ENCODE measurements at places on chromosomes 2 and 18.

- H3K4me3 ChIP-seq, result no peak overlapping the region
- no peaks in the 10 kb centered on the region for H3K36me3 ChIP-seq
- no peak for DNase-seq
- no peak overlapping the region for H3K27ac ChIP-seq
- no peaks in the 10 kb centered on the region for H3K27me3 ChIP-seq
- no peaks in the 10 kb centered on the region for H3K4me1 ChIP-seq
Observed at GRCh38 chr18:40926679-40927078, 1028.4 kb upstream of the PIK3C3 start.

GRCh38 chr2:205047273-205047839 is 502.1 kb downstream of the PARD3B start:
- H3K4me1 ChIP-seq, result no peaks in the 10 kb centered on the region
- H3K36me3 ChIP-seq, result no peaks in the 10 kb centered on the region
- DNase-seq, result peak; percentile 66
- no peaks in the 10 kb centered on the region for H3K27me3 ChIP-seq
- no peak overlapping the region for H3K27ac ChIP-seq

DNA sequence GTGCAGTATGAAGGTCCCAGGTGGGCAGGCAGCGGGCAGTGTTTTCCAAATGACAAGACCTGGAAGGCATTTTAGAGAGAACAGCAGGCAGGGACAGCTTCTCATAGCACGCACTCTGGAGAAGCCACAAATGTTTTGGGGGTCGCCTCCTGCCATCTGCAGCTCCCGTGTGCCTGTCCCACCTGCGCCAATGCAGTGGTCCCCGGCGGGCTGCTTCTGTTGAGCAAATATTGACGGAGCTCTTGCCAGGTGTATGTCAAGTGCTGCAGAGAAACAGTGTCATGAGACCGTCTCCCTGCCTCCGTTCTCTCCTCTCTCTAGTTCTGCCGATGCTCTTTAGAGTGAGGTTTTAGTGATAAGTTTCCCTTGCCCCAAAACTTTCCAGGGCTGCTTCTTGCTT is 174.8 kb downstream of the LDLRAD4 start:
- peak; percentile 36 for DNase-seq
- H3K36me3 ChIP-seq, result no peaks in the 10 kb centered on the region
- H3K4me3 ChIP-seq, result no peak overlapping the region
- H3K27ac ChIP-seq, result no peak overlapping the region
- no peaks in the 10 kb centered on the region for H3K4me1 ChIP-seq

- no peak overlapping the region for H3K27ac ChIP-seq
- H3K27me3 ChIP-seq, result no peaks in the 10 kb centered on the region
- H3K4me3 ChIP-seq, result no peak overlapping the region
- no peaks in the 10 kb centered on the region for H3K36me3 ChIP-seq
- DNase-seq, result no peak
Observed at GRCh38 chr2:36487947-36488346, 110.0 kb downstream of the FEZ2 start.

GRCh38 chr2:175568109-175568730 is 386.7 kb upstream of the ATP5MC3 start:
- H3K27me3 ChIP-seq, result no peaks in the 10 kb centered on the region
- no peaks in the 10 kb centered on the region for H3K36me3 ChIP-seq
- no peak overlapping the region for H3K4me3 ChIP-seq
- no peak overlapping the region for H3K27ac ChIP-seq
- no peaks in the 10 kb centered on the region for H3K4me1 ChIP-seq

- no peaks in the 10 kb centered on the region for H3K36me3 ChIP-seq
- H3K27ac ChIP-seq, result no peak overlapping the region
- H3K27me3 ChIP-seq, result no peaks in the 10 kb centered on the region
- DNase-seq, result no peak
- no peaks in the 10 kb centered on the region for H3K4me1 ChIP-seq
Observed at GRCh38 chr2:28970464-28971160, 10.5 kb upstream of the TOGARAM2 start.

DNA sequence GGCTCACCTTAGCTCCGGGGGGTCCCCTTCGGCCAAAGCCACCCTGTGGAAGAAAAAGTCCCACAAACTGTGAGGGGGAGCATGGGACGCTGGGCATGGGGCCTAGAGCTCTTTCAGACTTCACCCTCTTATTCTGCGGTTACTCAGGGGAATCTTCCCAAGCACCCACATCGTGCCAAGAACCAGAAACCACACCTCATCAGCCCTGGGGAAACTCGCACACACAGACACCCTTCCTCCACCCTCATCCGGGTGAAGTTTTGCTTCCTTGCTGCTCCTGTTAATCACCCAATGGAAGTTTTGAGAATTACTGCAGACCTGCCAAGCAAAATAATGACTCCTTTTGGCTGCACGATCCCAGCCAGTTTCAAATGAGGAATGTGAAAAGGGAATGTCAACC is 59.1 kb downstream of the COL6A3 start:
- H3K4me3 ChIP-seq, result no peak overlapping the region
- H3K4me1 ChIP-seq, result peaks cover 15% of the 10 kb centered on the region
- no peak for DNase-seq
- H3K27me3 ChIP-seq, result no peaks in the 10 kb centered on the region
- no peaks in the 10 kb centered on the region for H3K36me3 ChIP-seq
- H3K27ac ChIP-seq, result no peak overlapping the region
